ENCODE measurements at places on chromosomes 7 and 10.
A peak's percentile ranks its signal among the peaks of the same experiment; 100 is the strongest.

- DNase-seq: no peak
Observed at GRCh38 chr7:111437736-111438135, 124.6 kb downstream of the IMMP2L start.

DNA sequence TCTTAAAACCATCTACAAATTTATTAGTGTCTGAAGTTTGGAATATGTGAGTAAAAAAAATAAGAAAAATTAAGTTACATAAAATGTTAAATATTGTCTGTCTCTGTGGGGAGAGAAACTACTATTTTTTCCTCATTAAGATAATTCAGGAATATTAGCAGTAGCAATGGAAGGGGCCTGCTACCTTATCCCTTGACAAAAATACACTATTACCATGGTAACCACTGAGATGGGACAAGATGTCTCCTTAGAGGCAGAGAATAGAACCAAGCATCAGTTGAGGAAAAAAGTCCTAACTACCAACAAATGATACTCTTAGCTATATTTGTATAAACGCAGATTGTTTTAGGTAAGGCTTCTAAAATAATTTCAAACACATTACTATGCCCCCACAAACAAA lies 150.7 kb upstream of the LSM8 start:
- no peak for DNase-seq

GRCh38 chr10:12264204-12264940 lies 68.4 kb downstream of the CDC123 start:
- DNase-seq: peak; percentile 69

- DNase-seq: no peak
Observed at GRCh38 chr10:79137300-79137756, 68.6 kb downstream of the ZMIZ1 start.

- no peak for DNase-seq
Observed at GRCh38 chr7:93828260-93828659, 62.3 kb downstream of the TFPI2 start.
